ENCODE measurements at places on chromosomes 11 and 22.

DNA sequence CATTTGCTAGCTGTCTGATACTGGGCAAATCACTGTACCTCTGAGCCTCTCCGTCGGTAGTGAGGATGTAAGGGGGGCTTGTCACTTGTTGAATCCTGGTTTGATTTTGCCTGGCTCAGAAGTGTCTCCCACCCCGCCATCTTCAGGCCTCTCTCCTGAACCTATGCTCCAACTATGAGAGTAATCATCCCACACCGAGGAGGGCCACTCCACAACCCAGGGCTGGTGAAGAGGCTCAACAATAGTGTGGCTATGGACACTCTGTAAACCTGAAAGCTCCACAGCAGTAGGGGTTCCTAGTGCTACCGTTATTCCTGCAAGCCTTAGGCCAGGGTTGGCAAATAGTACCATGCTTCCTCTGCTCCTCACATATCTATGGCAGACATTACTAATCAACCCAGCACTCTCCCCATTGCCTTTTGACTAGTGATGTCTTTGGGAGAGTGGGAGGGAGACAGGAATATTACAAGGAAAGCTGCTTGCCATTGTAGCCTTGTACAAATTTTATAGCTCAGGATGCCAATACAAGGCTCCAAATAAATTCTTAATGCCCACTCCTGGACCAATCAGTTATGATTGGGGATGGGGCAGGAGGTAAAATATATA, 134.0 kb upstream of the TEAD1 start:
- DNase-seq, result no peak

- no peak for DNase-seq
Measured at GRCh38 chr11:68342459-68343158, 30.2 kb downstream of the LRP5 start.

DNA sequence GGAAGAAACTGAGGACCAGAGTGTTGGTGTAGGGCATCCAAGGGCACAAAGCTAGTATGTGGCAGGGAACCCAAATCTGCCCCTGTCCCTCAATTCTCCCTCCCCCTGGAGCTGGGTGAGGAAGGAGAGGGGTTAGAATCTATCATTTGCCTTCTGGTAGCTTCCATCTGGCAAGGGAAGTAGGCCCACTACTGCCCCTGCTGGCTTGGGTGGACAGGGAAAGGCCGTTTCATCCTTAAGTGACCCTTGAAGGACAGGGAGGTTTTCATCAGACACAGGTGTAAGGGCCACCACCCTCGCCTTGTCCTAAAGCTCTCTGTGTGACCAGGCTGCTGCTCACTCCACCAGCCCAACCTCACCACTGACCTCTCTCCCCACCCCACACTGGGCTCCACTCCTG, 22.1 kb downstream of the NECTIN1 start:
- no peak for DNase-seq

GRCh38 chr11:128330203-128330602, 257.2 kb downstream of the ETS1 start:
- no peak for DNase-seq

- DNase-seq, result no peak
Measured at GRCh38 chr11:114479331-114479730, 40.1 kb downstream of the REXO2 start.

DNA sequence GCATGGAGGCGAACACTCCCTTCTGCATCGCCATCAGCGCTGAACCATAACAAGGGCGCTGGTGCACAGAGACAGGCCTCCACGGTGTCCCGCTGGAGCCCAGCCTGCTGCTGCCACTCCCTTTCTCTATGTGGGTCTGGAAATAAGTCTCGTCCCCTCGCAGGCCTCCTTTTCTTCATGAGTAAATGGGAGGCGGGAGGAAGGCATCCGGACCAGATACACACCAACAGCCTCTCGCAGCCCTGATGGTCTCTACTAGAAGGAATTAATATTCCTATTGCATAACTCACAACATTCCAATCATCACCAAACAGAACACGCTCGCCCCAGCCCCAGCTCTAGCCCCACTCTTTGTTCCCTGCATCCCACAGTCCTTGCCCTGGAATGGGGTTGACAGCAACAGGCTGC, 14.9 kb downstream of the RASD2 start:
- DNase-seq, result no peak

DNA sequence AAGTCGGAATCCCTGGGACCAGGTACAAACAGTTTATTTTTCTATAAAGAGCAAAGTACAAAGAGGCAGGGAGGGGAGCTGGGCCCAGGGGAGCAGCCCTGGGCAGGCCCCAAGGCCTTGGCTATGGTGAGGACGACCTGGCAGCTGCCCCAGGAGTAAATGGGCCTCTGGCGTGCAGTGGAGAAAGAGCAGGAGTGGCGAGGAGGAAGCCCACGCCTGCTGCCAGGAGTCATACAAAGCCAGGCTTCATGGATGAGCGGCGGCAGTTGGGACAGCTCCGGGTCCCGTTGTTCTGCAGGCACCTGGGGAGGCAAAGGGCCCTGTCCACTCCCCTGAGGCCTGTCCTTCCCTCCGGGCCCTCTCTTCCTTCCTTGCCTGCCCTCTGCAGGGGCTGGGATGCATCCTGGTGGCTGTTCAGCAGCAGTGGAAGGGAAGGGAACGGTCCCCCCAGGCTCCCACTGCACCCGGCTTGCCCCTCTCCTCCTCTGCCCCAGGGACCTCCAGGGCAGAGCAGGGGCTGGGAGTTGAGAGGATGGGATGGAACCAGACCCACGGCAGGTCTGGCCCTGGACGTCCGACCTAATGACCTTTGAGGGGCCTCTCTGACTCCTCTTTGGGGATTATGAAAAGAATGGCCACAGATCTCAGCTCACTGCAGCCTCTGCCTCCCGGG, 11.1 kb downstream of the RAPSN start:
- no peak for DNase-seq

DNA sequence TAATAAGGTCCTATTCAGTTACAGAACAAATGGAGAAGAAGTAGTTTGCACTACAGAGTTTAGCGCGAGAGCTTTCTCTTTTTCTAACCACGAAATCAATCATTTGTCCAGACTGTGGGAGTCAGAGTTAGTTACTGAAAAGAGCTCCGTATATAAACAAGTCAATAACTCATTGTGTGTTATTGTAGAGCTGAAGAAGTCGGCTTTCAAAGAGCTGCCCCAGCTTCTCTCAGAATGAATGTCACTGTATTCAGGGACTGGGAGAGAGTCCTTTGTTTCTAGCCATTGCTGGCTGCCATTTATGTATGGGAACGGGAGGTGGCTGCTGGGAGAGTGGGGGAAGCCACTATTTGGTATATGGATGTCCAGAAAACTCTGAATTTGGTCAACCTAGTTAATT, 227.8 kb downstream of the DCDC1 start:
- no peak for DNase-seq

- DNase-seq, result no peak
Measured at GRCh38 chr11:82978422-82979099, 77.0 kb downstream of the DDIAS start.

DNA sequence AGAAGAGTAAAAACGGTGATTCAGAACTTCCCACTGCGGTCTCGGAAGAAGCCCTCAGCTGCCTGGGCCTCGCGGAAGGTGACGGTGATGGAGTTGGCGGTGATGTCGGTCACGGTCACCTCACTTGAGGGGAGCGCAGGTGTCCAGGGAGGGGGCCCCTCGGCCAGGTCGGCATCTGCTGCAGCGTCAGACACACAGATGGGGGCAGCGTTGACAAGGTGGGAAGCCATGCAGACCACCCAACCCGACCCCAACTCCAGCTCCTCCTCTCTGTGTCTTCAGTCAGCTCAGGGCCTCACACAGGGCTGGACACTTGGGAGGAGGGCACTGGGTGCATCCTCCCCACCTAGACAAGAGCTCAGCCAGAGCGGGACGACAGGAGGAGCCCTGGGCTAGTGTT, 18.6 kb downstream of the CBX7 start:
- DNase-seq, result no peak

DNA sequence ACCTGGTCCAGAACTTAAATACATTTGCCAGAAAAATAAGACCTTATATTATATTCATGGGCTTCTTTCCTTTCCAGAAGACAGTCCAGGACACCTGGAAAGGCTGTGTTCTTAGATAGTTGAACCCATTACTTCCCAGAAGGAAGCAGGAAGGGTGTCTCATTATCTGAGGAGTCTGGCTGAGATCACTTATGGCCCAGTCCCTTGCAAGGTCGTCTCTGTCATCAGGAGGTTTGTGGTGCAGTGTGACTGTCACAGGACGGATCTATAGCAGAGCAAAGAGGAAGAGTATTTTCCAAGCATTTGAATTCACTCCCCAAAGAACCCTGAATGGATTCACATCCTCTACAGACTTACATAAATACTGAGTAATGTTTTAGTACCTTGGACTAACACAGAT, 270.7 kb upstream of the MTNR1B start:
- no peak for DNase-seq

DNA sequence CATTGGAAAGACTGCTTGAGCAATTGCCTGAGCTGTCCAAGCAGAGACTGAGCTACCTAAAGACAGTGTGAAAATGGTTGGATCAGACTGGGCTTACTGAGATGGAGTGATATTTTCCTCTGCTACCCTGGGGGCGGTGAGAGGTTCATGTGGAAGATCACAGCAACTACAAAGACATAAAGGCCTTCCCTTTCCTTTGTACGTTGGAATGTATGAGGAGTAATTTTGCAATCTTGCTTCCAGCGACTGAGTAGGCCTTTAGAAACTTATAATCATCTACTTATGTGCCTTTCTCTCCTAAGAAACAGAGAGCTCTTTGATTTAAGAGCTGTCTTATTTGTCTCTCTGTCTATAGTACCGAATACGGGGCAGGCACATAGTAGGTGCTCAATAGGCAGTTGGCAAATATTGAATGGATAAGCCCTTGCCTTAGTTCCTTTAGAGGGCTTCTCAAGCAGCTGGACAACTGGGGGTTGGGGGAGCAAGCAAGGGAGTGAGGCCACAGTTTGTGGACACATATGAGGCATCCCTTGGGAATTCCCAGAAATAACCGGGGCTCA, 2.4 kb upstream of the HEPACAM start:
- DNase-seq, result no peak

- DNase-seq, result no peak
Measured at GRCh38 chr11:13114566-13115379, 105.7 kb downstream of the RASSF10 start.

DNA sequence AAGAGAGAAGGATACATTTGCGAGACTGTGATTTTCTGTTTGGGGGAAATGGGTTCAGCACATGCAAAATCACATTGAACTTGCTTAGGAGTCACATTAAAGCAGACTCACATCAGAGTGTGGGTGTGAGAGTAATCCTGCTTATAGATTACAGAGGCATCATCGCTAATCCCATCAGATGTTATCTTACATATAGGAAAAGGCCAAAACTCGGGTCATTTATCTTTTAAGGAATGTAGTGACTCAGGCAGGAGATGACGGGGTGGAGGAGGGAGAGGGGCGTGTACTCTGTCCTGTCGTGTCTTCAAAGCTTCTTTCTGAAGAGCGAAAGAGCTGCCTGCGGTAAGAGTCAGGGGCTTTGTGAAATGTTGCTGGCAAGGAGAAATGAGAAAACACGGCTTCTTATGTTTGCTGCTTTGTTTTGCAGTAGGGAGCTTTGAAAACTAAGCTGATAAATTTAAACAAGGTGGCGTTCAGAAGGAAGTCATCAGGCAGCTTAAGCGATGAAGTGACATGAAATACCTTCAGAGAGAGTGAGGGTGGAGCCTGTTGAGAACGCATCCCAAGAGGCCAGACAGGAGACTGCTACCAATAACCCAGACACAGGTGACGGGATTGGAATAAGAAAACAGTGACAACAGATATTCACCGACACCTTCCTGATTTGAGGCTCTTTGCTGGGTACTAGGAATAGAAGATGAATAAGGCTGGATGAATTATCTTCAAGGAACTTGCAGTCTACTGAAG, 2.2 kb upstream of the C11orf16 start:
- no peak for DNase-seq

DNA sequence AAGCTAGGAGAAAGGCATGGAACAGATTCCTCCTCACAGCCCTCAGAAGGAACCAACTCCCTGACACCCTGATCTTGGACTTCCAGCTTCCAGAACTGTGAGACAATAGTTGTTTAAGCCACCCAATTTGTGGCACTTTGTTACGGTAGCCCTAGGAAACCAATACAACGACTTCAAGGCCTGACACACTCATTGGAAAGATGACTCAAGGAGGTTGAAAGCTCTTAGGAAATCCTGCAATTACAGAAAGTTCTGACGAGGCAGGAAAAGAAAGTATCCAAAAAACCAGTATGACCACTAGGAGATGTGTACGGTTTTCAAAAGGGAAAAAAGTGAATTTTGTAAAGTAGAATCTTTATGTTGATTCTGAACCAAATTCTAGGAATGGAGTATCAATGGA, 161.4 kb downstream of the SWAP70 start:
- no peak for DNase-seq

- no peak for DNase-seq
Measured at GRCh38 chr22:26718905-26719304, 61.5 kb downstream of the MIAT start.

DNA sequence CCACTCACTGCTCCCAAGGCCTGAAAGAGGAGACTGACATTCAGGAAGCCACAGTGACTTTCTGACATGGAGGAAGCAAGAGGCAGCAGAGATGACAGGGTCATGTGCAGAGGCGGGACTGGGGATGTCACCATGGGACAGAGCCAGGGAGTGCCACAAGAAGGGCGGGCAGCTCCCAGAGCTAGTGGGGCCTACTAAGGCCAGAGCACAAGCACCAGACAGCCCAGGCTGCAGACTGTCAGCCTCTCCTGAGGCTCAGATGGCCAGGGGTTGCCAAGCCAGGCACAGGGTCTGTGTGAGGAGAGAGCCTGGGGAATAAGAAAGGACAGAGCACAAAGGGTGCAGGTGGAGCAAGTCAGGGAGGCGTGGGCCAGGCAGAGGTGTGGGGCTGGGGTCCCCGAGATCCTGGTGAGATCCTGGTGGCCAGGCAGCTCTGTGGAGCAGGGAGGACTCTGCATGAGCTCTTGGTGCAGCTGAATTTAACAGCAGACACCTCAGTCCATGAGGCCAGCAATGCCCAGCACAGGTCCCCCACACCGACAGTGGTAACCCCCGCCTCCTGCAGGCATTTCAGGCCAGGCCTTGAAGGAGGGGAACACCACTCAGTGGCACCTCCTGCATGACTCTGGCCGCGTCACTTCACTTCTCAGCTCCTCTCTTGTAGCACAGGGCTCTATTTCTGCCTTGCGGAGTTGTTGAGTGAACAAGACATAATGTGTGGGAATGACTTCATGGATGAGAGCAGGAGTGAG, 52.3 kb downstream of the SGSM3 start:
- DNase-seq, result no peak

DNA sequence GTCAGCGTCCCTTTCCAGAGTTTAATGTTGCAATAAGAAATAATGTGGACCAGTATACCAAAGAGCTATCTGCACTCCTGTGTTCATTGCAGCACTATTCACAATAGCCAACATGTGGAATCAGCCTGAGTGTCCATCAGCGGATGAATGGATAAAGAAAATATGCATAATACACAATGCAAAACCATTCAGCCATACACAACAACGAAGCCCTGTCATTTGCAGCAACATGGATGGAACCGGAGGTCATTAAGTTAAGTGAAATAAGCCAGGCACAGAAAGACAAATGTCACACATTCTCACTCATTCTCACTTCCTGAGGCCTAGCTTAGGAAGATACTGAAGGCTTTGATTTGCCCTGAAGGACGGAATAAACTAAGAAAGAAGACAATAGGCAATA, 22.1 kb downstream of the SLC5A4 start:
- no peak for DNase-seq

- DNase-seq, result no peak
Measured at GRCh38 chr11:114909866-114910265, 231.5 kb downstream of the NXPE2 start.
